Central memory CD8-positive, alpha-beta T cell (primary cell): ENCODE measurements at places on chromosomes 12 and 14.

GRCh38 chr12:131828671-131829355 is 620 bp downstream of the MMP17 start:
- DNase-seq, result no peak

DNA sequence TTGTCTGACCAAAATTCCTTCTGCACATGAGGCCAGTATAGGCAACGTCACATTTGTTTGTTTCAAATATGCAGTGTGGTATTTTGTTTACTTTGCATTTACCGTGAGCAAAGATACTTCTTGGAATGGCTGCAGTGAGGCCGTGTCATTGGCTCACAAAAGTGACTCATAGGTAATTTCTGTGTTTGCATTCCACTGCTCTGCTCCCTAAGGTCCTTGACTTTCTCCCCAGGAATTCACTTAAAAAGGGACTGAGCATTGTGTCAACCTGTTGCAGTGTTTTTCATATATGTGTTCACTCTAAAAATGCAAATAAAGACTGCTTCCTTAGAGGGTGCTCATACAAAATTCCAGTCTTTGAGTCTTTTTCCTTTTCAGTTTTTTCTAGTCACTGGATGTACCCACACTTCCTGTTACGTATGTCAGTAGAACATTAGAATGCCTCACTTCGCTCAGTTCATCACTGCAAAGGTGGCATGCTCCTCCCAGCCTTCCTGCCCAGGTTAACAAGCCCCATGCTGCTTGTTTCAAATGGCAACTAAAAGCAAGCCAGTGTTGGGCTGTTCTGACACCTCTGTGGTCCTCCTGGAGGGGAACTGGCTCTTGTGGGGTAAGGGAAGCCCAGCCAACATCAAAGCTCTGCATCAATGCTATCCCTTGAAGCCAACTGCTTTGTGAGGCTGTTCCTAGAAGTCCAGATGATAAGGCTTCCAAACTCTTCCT is 9.1 kb downstream of the C12orf76 start:
- DNase-seq, result no peak

- DNase-seq, result no peak
Measured at GRCh38 chr12:50338920-50339645, 55.8 kb upstream of the LIMA1 start.

DNA sequence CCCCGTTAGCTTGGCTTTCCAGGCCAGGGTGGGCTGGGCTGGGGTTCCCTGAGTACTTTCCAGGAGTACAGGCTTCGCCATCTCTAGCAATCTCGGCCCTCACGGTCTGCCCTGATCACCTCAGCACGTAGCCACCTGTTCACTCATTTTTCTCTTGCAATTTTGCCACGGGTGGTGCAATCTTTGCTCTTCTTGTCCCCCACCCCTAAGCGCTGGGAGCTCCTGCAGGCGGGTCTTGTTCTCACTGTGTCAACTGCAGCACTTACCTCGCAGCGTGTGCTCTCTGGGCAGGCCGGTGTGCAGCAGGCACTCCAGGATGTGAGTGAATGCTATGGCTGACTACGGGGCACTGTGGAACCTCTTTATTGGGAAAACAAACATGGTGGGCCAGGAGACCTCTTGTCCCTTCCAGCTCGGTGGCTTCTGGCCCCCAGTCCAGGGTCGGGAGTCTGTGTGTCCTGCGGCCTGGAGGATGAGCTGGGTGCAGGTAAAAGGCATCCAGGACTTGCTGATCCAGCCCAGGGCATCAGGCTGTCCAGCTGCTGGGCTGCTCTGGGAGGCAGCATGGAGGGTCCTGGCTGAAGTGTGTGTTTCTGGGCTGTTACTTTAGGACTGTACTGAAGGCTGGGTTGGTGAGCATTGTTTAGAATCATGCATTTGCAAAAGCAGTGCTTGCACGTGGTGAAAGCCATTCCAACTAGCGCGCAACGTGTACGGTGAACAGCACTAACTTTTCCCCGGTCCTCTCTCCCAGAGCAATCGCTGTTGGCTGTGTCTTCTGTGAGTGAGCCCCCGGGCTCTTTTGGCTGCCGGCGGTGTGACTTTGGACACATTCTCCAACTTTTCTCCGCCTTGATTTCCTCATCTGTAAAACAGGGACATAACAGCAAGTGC is 1.5 kb upstream of the ULK1 start:
- DNase-seq, result no peak

- DNase-seq, result no peak
Measured at GRCh38 chr12:76855271-76855670, 23.5 kb downstream of the CSRP2 start.

DNA sequence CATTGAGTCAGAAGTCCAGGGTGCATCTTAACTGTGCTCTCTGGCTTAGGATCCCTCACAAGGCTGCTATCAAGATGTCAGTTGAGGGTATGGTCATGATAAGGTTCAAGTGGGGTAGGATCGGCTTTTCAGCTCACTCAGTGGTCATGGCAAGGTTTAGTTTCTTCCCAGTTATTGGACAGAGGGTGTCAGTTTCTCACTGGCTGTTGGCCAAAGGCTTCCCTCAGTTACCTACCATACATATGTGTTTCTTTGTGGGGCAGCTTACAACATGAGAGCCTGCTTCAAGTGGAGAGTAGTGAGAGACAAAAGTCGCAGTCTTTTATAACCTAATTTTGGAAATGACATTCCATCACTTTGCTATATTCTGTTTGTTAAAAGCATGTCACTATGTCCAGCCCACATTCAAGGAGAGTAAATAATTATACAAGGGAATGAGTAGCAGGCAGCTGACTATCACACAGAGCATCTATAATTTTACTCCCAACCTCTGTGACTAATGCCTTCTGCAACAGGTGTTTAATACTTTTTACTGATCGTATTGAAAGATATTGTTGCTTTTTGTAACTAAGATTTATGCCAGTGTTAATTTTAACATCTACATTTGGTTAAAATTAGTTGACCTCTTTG is 572.8 kb upstream of the FBXO33 start:
- no peak for DNase-seq

DNA sequence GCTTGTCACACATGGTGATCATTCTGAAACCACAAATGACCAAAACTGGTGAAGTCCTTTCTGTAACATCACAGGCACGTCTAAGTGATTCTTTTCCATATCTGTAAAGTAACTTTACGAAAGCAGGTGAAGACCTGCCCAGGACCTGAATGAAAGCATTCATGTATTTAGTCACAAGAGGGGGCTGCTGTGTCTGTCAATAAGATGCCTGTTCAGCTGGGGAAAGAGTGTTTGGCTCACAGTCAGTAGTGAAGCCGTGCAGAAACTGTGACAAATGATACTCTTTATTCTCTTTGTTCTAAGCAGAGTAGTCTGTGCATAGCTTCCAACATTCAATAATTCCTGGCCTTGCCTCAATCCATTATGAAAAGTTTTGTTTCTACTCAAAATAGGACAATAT is 373.5 kb upstream of the OR4E1 start:
- DNase-seq, result no peak

- DNase-seq, result no peak
Measured at GRCh38 chr12:112303004-112303403, 79.2 kb downstream of the HECTD4 start.

DNA sequence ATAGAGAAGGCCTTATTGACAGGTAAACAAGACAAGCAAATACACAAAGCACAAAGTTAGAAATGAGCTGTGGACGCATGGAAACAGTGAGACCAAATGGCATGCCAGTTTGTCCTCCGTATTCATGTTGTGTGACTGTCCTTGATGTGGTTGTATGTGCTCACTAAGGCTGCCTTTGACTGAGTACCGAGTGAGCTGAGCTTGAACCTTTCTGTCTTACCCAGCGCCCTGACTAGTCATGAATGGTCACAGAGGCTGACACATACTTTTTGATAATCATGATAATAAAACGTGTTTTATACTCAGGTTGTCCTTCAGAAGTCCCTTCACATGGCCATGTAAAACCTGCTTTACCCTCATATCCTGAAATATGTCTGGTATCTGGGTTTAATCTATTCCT is 553 bp upstream of the CATSPERB start:
- DNase-seq, result no peak

DNA sequence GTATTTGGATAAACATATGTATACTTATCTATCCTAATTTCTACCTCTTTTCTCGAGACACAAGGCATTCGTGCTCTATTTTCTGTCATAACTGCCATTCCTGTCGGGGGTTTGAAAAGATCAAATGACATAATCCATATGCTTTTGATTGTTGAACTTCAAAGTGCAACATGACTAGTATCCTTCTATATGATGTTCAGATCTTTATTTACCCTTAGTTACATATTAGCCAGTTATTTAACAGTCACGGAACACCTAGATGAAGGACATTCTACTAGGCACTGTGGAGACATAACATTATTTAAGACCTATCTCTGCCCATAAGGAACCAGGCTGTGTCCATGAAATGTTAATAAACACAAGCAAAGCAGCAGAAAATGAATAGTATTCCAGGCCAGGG is 11.2 kb upstream of the GRIN2B start:
- DNase-seq, result no peak

DNA sequence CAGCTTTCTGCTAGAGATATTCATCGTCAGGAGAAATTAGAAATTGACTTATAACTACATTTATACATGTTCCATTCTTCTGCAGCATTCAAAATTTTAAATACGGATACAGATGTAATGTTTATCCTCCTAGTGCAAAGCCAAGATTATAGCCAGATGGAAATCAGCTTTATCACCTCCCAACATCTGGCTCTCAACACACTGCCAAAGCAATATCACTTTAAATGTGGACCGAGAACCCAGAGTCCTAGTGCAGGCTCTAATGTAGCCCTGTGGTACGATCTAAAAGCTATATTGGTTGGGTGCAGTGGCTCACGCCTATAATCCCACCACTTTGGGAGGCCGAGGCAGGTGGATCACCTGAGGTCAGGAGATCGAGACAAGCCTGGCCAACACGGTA is 6.5 kb downstream of the MLH3 start:
- no peak for DNase-seq

DNA sequence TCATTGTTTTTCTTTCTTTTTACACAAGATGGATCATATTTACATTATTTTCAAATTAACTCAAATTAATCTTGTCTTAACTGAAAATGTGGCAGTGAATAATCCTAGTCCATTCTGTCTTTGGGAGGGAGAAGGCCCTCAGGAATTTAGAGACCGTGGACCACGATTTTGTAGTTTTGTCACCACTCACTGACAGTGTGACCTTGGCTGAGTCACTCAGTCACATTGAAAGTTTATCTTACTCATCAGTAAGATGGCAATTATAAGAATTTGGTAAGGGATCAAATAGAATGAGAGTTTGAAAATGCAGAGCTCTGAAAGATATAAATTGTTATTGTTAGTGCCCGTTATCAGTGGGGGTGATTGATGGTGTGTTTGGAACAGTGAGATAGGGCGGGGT is 16.4 kb downstream of the FOXJ2 start:
- no peak for DNase-seq

- no peak for DNase-seq
Measured at GRCh38 chr12:123034865-123035264, 54.4 kb downstream of the ARL6IP4 start.

- DNase-seq, result no peak
Measured at GRCh38 chr12:106140223-106140986, 1.7 kb upstream of the NUAK1 start.

DNA sequence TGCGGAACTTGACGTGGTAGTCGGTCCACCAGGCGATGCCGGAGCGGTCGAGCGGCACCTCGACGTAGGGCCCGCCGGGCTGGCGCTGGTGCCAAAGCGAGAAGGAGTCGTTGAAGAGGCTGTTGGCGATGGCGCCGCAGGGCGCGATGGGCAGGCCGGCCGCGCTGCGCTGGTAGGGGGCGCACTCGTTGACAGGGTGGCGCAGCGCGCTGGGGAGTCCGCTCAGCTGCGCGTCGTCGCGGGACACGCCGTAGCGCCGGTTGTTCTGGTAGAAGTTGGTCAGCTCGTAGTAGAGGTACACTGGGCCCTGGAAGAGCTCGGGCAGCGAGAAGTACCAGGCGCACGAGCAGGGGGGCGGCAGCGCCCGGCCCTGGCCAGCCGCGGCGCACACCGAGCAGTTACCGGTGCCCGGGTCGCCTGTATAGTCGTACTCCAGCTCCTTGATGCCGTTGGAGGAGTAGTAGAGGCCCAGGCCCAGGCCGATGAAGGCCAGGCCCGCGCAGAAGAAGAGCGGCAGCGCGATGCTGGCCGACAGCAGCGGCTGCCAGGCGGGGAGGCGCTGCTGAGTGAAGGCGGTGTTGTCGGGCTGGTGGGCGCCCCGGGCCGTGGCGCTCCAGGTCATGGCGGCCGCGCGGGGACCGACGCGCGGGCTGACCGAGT is 482 bp downstream of the TMEM30B start:
- DNase-seq, result peak; percentile 72

GRCh38 chr12:6076346-6076745 is 48.1 kb downstream of the VWF start:
- DNase-seq, result no peak
